ENCODE measurements at places on chromosomes 12 and 14. TPM values are rescaled to one million over a fixed set of nuclear protein-coding genes. Genes with fewer than 3 reads are reported as not detected.

- no peak for DNase-seq
Measured at GRCh38 chr14:71952381-71953363, 20.4 kb downstream of the RGS6 start.

LRP1-AS gene
- total RNA-seq = not detected

- no peak for DNase-seq
Measured at GRCh38 chr12:57237932-57238853, 8.7 kb downstream of the SHMT2 start.

- no peak for DNase-seq
Measured at GRCh38 chr12:15411842-15412241, 89.5 kb downstream of the PTPRO start.

DNA sequence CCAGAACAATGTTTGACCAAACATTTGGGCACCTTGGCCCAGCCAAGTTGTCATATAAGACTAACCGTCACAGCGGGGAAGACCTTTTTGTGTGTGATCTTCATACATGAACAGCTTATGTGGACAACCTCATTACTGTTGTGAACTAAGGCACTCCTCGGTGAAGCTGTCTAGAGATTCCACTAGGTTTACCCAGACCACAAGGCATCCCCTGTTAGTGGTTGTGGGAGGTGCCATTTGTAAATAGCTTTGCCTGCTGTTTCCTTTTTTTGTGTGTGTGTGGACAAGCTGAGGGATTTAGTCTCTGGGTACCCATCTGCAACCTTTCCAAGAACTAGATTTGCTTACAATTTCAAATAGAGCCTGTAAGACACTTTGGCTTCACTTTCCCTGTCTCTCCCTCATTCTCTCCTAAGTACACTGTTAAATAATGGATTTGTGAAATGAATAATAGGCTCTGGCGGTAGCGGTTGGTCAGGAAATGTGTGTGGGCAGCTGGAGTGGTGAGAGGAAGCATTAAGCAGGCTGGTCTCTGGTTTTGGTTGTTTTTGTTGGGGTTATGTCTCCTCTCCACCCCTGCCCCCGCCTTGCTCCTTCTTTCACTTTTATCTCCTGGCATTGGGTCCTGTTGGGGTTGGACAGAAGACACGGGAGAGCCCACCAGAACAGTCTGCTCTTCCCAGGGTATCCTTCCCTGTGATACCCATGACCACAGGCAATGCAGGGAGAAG, 727.6 kb downstream of the VRK1 start:
- no peak for DNase-seq

CLEC1A gene
- 0.41 TPM for total RNA-seq

DNA sequence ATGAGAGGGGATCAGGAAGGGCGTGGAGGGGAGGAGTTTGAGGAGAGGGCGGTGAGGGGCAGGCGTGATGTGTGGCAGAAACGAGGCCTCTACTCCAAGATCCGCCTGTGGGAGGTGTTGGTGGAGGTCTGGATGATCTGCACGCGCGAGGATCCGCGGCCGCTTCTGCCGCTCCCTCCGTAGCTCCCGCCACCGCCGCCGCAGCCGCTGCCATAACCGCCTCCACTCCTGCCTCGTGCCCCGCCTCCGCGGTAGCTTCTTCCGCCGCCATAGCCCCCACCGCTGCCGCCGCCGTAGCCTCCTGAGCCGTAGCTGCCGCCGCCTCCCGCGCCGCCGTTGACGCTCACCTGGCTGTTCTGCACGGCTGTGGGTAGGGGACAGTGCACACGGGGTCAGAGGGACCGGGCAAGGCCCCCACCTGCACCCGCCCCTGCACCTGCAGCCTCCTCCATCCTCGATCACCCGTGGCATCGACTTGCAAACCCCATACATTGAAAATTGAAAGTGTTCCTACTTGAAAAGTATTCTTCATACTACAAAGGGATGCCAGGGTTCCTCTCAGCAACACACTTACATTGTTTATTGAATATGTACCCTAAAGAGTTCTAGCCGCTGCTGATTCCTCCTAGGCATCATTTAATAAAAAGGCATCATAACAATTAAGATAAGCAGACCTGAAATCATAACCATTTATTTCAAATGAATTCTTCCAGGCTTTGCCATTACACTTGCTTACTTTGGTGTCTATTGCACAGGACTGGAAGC, 11.1 kb upstream of the KRT1 start:
- DNase-seq = no peak

FOXG1 gene
- total RNA-seq = not detected

OR6C2 gene
- not detected for total RNA-seq

GRCh38 chr14:91379579-91379932, 38.1 kb downstream of the CCDC88C start:
- DNase-seq = no peak

IL31 gene
- total RNA-seq = not detected

ASB2 gene
- total RNA-seq = 0.28 TPM

NGB gene
- not detected for total RNA-seq

DNA sequence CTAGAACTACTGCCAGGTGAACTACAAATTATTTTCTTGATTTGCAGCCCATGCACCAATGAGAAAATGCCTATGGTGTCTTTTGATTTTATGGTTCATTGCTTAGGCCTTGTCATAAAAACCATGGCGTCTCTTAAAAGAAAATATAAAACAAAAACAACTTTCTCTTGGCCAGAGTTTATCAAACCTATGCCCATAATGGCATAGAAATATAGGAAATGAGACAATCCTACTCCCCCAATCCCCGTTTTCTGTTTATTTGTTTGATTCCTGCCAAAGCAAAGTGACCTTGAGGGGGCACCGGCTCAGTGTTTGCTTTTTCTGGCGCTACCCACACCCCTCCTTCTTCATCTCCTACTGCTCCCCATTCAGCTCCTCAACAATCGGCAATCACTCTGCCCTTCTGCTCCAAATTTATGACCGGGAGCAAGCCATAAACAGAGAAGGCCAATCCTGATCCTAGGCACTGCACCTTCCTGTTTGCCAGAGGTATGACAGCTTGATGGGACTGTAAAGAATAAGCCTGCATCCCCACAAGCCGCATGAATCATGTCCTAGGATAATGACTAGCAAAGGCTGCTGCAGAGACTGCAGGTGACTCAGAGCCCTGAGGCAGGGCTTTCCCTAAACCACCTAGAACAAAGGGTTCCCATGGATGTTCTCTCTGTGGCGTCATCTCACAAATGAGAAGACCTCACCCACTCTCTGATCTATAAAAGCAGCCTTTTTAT, 874.9 kb downstream of the NRXN3 start:
- DNase-seq = peak; percentile 12

DNA sequence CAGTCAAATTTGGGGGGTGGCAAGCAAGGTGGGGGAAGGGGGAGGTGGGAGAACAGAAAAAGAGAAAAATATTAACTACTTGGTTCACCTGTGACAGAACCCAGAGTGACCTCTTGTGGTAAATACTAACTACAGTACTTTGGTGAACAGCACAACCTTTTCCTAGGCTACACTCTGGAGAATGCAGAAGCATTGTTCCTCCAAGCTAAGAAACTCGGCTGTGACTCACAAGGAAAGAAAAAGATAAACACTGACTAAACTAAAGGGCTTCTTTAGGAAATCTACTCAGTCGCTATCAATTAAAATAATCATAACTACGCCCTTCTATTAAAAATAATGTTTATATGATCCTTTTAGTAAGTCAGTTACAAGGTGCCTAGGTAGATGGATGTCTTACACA, 5.4 kb downstream of the KCNH5 start:
- DNase-seq = peak; percentile 13

DNA sequence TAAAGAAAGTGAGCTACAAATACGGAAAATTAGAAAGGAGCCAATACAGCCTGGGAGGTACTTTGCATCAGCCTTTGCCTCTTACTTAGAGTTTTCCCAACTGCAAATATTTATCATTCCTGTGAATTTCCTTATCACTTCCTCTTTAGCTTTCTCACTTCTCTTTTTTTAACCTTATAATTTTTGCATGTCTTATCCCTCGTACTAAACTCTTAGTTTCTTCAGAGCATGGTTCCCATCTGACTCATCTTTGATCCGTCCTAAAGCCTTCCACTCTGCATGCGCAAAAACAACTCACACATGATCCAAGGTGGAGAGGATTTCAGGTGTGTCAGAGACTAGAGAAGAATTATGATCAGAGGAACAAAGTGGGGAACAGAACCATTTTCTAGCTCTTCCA, 9.6 kb upstream of the SNAPC1 start:
- no peak for DNase-seq

GRCh38 chr12:56107242-56107641, 2.9 kb downstream of the PA2G4 start:
- no peak for DNase-seq

DNA sequence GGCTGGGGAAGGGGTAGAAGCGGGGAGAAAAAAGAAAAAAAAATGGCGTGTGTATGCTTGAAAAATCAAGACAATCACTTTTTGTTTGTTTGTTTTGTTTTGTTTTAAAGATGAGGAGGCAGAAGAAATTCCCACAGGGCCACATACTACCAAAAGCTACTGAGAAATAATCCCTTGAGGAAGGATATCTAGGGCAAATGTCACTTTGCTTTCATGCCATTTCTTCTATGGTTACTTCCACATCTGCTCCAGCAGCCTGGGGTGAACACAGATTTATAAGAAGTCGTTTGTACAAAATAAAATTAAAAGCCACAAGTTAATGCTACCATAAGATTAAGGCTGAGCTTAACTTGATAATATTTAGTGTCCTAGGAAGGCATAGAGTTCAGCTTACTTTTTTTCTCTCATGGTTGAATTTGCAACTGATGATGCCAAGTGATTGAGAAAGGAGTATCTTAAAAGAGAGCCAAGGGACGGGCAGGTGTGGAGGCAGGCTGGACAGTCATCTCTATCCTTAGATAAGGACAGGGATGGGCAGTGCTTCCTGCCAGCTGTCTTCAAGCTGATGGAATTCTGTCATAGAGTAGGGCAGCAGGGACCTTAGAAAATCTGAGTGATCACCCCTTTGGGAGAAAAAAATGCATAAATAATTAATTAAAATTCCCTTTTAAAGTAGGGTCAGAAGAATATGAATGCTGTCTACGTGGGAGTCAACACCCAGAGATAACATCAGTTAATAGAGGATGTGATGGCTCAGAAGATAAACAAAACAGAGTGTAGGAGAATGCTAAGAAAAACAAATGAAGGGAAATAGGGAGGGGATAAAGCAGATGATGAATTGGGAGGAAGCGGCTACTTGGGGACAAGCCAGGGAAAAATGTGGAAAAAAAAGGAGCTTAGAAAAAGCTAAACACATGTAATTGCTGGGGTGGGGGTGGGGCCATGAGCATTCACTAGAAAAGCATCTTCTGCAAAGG, 57.1 kb downstream of the DYRK2 start:
- DNase-seq = no peak

DNA sequence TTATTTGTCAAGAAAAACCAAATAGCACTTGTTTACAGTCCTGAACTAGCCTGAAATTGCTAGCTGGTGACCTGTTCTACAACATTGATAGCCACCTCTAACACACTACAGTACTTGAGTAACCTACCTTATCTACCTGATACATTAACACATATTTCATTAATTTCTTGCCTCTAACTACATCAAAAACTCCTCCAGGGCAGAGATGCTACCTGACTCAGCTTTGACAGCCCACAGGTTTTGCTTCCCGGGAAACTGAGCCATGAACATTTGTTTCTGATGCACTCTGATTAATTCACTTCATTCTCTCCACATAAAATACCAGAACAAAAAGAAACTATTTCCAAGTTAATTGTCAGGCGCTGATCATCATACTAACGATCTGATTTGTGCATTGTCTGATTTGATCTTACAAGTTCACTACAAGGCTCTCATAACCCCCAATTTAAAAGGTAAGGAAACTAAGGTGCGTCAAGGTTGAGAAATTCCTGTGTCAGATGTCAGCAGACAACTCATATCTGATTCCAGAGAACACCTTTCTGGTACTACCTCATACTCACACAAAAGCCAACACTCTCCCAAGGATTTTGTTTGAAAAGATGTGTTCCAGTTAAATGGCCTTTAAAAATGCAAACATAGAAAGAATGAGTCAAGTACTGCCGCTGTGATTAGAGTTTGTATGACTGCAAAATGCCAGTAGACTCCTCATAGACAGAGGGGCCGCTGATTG, 768.7 kb downstream of the BCL11B start:
- DNase-seq = no peak

- DNase-seq = no peak
Measured at GRCh38 chr12:113747017-113747416, 219.1 kb downstream of the RBM19 start.

- no peak for DNase-seq
Measured at GRCh38 chr12:26135571-26135970, 10.7 kb upstream of the BHLHE41 start.

DNA sequence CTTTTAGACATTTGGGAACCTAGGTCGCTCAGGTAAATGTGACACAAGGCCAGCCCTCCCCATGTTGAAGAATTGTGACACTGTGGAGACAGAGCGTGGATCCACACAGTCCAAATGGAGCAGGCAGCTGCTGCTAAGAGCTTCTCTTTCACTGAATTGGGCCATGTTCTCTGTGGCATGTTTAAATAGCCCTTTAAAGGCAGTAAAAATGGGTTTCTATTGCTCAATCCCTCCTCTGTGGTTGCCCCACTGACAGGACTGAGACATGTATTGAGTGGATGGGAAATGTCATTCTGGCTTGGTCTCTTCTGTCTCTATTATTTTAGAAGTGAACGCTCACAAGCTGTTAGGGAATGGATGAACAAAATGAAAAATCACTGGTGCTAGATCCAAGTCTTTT, 84.0 kb upstream of the PRICKLE1 start:
- DNase-seq = no peak

GRCh38 chr12:131511391-131511802, 199.5 kb upstream of the SFSWAP start:
- peak; percentile 8 for DNase-seq

- DNase-seq = no peak
Measured at GRCh38 chr12:90953956-90954421, 987 bp downstream of the CCER1 start.

ACRBP gene
- 0.54 TPM for total RNA-seq
